MV-4-11 (cell line): ENCODE measurements at places on chromosomes 11 and 22.

- no peak for DNase-seq
These were observed 106.5 kb upstream of the GRAMD1B start for GRCh38 chr11:123323568-123323967.

- no peak for DNase-seq
These were observed 270.6 kb downstream of the LUZP2 start for GRCh38 chr11:24767411-24767810.

DNA sequence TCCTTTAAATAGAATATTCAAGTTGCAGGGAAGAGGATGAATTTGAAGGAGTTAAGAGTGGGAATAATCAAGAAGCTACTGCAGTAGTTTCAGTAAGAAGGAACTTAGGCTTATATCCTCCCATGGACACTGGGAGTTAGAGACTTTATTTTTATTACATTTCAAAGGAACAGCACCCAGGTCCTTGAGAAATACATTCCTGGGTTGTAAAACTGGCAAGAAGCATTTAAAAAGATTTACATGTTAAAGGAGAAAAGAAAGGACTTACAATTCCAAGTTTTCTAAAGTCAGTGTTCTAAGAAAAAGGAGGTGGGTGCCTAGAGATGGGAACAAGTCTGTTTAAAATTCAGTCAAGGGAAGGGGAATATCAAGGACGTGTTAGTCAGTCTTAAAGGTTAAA lies 306.9 kb downstream of the JRKL start:
- no peak for DNase-seq

DNA sequence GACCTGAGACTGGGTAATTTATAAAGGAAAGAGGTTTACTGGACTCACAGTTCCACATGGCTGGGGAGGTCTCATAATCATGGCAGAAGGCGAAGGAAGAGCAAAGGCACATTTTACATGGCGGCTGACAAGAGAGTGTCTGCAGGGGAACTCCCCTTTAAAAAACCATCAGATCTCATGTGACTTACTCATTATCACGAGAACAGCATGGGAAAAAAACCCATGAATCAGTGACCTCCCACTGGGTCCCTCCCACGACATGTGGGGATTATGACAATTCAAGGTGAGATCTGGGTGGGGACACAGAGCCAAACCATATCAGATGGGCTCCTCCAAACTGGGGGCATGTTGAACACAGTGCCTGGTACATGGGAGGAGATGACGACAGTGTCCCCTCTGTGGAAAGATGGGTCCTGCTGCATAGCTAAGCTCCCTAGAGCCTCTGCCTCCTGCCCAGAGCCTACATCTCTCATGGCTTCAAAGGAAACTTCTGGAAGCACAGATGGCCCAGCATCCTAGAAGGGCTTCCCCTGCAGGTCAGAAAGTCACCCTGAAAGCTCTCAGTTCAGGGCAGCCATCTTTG lies 46.1 kb downstream of the MYEOV start:
- DNase-seq, result no peak
